ENCODE measurements at places on chromosomes 2 and 18.

- DNase-seq: no peak
Measured at GRCh38 chr2:26873286-26873983, 25.5 kb downstream of the DPYSL5 start.

GRCh38 chr2:154537024-154537423 is 161.5 kb upstream of the KCNJ3 start:
- DNase-seq: no peak

GRCh38 chr2:37168217-37168981 is 11.6 kb upstream of the EIF2AK2 start:
- peak; percentile 34 for DNase-seq

DNA sequence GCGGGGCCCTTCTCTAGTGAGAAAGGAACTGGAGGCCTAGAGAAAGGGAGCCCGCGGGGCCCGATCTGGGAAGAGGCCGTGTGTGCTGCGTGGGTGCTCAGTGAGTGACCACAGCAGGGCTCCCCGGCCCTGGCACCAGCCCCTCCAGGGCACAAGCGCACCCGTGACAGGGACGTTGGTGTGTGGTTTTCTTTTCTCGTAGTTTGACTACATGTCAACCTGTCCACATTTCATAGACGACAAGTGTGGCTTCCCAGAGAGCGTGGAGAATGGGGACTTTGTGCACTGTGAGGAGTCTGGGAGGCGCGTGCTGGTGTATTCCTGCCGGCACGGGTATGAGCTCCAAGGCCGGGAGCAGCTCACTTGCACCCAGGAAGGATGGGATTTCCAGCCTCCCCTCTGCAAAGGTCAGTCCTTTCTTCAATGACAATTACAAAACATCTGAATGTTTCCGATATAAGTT is 83.1 kb downstream of the TPO start:
- no peak for DNase-seq

- no peak for DNase-seq
Measured at GRCh38 chr2:96085541-96086355, 30.6 kb downstream of the ADRA2B start.

GRCh38 chr2:19203866-19204265 is 154.6 kb downstream of the OSR1 start:
- DNase-seq: no peak

DNA sequence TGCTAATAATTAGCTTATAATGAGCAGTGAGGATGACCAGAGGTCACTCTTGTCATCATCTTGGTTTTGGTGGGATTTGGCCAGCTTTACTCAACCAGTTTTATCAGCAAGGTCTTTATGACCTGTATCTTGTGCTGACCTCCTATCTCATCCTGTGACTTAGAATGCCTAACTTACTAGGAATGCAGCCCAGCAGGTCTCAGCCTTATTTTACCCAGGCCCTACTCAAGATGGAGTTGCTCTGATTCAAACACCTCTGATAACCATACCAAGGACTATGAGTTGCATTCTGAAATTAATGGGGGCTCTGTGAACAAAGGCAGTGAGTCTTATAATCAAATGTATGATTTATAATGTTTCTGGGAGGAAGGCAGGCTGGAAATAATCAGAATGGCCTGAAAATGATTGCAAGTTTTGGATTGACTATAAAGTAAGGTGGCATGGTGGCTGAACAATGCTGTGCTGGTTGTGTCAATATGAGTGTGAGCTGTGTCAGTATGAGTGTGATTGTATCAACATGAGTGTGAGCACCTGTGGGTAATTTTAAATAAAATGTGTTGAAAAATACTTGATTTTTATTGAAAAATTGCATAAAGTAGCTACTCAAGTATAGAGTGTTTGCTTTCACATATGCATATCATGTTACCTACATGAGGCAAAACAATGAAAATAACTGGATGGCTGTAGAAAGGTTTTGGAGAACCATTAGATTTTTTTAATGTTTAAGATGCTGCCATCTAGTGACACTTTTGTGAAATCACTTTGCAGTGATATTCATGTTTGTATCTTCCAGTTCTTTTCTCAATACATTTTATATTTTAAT is 103.0 kb downstream of the KYNU start:
- peak; percentile 14 for DNase-seq

- DNase-seq: no peak
Measured at GRCh38 chr2:98787700-98788099, 56.8 kb upstream of the MGAT4A start.

DNA sequence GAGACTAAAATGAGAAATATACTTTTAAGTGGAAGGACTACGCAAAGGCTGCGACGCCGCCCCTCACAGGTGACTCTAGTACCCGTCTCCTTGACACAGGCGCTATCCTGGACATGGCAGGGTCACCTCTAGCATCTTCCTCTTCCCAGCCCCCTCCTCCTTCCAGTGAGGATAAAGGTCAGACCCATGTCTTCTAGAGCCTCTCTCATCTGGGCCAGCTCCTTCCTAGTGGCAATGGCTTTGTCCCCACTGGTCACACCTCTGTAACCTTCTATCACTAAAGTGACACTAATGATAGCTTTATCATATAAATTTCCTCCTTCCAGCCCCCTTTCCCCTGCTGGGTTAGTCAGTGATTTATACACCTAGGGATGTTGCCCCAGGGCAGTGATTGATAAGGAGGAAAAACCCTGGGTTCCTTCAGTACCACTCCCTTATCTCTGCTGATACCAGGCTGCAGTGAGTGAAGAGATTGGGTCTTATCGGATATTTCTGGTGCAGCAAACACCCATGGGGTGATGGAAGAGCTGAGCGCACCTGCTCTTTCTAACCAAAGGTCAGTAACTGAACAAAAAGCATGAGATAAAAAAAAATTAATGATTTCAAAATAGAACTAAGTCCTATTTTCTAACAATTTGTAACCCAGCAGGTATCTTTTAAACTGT is 62.0 kb upstream of the FZD5 start:
- DNase-seq: no peak

GRCh38 chr18:31661965-31662364 is 22.4 kb downstream of the B4GALT6 start:
- no peak for DNase-seq
